ENCODE measurements at places on chromosomes 5 and 9.

DNA sequence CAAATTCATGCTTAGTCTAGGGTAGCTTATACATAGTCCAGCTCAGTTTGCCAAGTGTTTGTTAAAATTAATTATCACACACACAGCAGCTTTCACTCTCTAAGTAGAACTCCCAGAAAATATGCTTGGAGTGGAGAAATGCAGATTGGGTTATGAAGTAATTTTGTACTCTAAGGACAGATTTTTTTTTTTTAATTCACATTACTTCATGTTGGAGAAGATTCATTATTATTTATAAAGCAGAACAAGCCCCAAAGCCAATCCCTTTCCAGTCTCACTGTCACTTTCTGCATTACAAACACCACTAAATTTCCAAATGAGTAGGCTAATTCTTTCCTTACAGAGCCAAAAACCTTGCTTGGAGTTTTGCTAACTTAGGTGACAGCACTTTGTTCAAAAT, 11.7 kb upstream of the C9orf72 start:
- no peak for DNase-seq

DNA sequence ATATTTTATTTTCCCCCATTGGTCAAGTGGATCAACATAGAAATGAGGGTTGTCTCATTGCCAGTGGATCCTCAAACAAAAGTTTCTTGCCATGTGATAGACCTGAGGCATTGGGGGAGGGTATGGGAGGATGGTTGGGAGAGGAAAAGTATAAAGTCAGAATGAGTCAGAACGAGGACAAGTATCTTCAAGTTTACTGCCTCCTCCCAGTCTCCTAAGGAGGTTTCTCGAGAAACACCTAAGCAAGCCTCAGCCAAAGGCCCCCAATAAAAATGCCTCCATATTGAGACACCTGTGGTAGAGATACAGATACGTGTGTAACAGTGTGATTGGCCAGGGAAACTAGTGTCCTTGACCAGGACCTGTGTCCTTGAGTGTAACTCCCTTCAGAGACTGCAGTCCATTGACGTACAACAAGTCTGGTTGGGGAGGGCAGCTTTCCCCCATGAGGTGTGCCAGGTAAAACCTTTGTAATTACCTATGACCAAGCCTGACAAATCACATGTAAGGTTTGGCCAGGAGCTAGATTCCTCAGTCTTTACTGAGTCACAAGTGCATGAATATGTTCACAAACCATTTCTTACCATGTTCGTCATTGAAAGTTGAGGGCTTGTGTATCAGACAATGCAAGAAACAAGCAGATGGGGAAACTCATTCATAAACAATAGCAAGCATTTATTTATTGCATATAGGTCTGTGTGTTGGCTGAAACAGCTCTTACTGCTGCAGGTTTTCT, 198.6 kb upstream of the SH3GL2 start:
- DNase-seq = no peak

DNA sequence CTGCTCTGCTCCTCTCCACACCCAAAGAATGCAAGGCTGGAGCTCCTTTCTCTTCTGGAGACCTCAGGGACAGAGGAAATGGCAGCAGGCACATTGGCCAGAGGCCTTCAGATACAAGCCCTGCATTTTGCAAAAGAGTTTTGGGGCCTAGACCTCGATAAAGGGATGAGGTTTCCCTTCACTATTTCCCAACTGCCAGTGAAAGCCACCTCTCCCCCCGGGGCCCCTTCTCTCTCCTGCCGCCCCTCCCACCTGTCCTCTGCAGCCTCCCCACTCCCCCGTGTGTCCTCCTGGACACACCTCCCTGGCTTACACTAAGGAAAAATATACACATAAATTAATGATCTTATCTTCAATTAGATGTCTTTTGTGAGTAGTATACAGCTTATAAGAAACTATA, 21.3 kb upstream of the LMNB1 start:
- DNase-seq = no peak

- no peak for DNase-seq
These were observed 187.9 kb downstream of the PALM2AKAP2 start for GRCh38 chr9:109967651-109968642.

DNA sequence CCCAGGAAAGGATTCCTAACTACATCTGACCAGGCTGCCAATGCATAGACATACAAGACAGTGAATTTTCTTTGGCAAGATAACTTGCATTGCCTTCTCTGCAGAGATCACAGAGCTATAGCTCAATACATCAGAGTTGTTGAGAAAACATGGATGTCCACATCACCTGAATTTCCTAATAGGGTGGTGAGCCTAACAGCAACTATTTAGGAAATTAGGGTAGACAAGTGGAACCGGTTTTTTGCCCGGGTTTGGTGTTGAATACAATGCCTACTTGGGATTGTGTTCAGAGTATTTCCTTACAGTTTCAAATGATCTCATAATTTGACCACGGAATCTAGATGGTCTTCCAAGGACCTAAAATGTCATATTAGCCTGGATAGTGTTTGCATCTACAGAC, 262.7 kb downstream of the KIF4B start:
- DNase-seq = no peak

DNA sequence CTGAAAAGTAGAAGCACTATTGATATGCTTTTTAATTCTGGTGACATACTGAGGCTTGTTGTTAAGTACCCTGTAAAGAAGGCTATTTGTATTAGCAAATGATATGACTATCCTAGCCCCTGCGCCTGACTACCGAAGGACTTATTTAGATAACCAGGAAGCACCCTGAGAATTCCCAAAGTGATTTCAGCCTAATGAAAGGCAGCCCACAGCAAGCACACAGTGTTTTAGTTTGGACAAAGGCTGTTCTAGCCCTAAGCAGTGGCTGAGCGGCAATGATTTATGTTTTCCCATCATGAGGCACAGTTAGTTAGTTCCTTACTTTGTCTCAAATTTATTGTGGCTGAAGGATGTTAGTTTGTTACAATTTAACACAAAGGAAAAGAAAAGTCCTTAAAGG, 235.3 kb downstream of the KCTD16 start:
- no peak for DNase-seq

DNA sequence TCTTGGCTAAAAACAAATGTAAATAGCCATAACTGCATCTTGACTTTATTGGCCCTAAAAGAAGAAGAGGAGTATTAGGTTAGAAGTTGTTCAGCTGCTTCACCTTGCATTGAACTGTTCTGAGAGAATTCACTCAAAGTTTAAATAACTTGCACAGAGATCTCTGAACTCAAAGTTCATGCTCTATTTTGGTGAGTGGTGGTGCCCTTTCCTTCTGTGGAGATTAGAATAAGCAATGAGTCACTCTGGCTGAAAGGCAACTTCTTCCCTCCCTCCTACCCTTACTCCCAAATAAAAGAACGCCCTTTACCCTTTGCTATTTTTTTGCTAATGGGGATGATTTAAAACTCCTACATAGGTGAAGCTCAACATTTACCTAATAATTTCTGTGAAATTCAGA, 48.9 kb downstream of the ERMP1 start:
- no peak for DNase-seq

DNA sequence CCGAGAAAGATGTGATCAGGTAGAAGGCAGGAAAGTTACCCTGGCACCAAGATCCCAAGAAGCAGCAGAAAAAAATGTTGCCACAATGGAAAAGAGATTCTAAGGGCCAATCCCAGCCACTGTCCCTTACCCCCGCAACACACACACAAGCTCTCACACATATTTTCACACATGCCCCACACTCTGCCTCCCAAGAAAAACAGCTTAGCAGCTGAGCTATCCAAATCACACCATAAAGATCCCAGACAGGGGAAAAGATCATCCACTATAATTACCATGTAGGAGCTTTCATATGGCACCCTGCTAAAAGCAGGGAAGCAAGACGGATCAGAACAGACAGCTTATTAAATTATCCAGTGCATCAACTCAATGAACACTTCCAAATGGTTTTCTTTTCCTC, 143.4 kb downstream of the FAM114A2 start:
- DNase-seq = no peak

Measured in cerebellar nuclear complex (tissue), 1 donor.